NCI-H146 (cell line): ENCODE measurements at places on chromosomes 5 and 9.

DNA sequence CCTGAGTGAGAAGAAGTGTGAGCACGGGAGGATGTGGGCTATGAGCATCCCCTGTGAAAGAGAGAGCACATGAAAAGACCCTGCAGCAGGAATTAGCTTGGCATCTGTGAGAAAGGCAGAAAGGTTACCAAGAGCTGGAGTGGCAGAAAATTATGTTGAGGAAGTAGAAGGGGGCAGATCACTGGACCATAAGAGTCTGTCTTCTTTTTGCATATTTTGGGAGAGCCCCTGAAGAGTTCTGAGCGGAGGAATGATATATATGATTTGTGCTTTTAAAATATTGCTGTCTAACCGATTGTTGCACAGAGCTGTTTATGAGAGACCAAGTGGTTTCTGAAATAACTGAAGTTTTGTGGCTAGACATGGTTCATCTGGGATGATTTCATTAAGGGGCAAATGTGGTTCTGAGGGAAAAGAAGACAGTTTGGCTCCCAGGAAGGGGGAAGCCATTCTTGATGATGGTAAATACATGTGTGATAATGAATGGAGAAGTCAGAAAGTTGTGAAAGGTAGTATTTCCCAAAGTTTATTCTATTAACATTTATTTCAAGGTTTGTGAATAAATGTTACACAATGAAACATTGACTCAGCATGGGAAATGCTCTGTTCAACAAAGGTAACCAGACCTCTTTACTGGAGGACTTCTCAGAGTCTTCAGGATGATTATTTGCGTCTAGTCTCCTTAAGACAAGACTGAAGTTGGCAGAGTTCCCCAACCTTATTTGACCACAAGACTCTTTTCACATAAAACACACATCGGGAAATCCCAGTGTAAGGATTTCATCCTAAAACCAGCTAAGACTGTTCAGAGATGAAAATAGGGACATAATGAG lies 31.5 kb upstream of the ADRB2 start:
- DNase-seq = no peak

DNA sequence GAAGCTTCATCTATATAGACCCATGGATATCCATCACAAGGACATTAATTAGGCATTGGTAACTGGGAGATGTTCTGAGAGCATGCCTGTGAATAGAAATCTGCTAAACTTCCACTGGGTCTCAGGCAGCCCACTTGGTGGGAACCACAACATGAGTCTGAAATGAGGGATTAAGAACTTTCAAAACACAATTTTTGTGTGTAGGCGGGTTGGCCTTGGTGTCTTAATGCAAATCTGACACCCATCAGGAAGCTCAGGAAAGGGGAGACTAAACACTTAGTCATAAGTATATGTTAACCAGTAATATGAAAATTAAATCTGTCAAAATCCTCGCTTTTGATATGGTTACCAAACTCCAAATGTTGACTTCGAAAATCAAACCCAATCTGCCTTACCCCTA lies 113.2 kb downstream of the FANCC start:
- DNase-seq = no peak

GRCh38 chr5:150587856-150588595 lies 52.4 kb upstream of the SYNPO start:
- no peak for DNase-seq

- DNase-seq = no peak
Measured at GRCh38 chr5:15367489-15367888, 132.5 kb upstream of the FBXL7 start.

DNA sequence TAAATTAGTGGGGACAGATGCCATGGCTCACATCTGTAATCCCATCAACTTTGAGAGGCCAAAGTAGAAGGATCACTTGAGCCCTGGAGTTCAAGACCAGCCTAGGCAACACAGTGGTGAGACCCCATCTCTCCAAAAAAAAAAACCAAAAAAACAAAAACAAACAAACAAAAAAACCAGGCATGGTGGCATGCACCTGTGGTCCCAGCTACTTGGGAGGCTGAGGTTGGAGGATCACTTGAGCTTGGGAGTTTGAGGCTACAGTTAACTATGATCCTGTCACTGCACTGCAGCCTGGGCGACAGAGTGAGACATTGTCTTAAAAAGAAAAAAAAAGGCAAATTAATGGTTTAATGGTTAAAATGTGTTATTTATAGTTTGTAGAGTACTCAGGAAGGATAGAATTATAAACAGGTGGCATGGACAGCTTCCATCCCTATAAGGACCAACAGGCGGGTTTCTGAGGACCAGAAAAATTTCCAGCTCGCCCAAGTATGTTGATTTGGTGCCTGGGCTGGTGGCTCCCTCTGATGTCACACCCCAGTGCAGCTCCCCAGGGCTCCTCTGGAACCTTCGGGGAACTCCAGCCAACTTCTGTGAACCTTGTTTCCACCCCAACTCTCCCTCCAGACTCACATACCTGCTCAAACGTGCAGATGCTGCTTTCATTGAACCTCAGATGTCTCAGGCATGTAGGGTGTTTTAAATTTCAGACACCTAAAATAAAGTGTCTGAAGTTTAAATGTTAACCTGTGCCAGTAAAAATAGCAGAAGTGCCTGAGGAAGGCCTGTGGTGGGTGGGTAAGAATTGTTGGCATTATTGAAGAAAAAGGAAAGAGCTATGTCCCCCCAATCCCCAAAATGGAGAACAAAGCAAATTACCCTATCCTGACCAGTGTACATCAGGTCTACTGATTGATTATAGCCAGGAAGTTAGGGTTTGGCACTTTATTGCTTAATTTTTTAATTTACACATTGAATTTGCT lies 69.0 kb downstream of the TRIO start:
- DNase-seq = no peak

- DNase-seq = peak; percentile 41
Measured at GRCh38 chr5:137220523-137220927, 278.6 kb downstream of the SPOCK1 start.

DNA sequence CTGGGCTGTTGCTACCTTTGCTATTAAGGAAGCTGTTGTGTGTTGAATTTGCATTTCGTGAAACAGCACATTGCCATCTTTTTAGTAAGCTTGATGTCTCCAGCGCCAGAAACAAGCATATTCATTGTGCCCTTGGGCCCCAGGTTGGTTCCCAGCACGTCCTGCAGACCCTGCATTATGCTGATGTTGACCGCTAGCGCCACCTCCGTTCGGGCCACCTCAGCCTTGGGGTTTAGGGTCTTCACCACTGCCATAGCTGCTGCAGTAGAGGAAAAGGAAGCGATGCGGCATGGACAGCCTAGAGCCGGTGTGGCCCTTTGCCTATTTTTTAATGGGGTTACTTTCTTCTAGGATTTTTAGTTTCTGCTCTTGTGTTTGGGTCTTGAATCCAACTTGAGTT lies 23.8 kb upstream of the OTULIN start:
- DNase-seq = no peak

DNA sequence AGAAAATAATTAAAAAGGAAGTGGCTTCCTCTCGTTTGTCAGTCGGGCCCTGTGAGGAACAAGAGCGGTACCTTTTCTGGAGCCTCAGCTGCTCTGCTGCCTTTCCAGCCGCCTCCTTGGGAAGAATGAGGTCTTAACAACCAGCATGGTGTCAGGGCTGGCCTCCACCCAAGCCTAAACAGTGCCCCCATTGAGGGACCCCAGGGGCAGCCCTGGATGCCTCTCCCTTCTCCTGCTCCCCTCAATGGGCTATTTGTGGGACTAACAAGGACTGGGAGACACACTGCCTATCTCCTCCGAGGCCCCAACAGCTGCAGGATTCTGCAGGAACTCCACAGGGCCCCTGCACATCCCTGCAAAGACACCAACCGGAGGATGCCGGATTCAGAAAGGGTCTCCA lies 155.4 kb upstream of the MAP3K1 start:
- no peak for DNase-seq

GRCh38 chr5:151167022-151167421 lies 9.4 kb upstream of the ANXA6 start:
- DNase-seq = no peak

DNA sequence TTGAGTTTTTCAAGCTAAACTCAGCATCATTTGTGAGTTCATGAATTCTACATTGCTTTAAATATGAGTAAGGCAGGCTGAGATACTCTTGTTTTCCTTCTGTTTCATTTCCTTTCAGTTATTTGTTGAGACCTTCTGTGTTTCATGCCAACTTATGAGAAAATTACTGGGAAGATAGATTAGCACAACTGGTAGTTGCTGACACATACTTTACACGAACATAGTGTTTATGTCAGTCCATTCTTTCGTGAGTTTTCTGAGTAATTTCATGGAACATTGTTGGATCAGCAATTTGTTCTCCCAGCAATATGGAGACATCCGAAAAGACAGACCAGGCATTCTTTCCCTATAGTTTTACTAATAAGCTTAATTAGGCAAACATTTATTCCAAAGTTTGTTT lies 102.0 kb upstream of the SMC5 start:
- no peak for DNase-seq

GRCh38 chr5:36743891-36744772 lies 132.4 kb upstream of the NIPBL start:
- no peak for DNase-seq

DNA sequence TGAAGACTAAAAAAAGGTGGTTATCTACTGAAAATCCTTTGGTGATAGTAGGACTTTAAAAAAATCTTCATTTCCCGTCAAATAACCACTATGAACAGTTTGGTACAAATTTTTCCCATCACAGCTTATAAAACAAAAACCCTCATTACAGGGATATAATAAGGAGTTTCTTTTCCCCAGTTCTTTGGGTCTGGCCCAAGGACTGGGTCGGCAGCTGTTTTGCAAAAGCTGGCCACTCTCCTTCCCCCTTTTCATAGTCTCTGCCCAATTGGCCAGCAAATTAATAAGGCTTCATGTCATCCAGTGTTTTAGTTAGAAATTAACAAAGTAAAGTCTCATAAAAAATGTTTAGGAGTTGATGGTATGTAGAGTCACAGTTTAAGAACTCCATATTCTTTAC lies 47.0 kb upstream of the PDE8B start:
- no peak for DNase-seq

GRCh38 chr5:135883441-135883840 lies 12.2 kb downstream of the IL9 start:
- DNase-seq = no peak

DNA sequence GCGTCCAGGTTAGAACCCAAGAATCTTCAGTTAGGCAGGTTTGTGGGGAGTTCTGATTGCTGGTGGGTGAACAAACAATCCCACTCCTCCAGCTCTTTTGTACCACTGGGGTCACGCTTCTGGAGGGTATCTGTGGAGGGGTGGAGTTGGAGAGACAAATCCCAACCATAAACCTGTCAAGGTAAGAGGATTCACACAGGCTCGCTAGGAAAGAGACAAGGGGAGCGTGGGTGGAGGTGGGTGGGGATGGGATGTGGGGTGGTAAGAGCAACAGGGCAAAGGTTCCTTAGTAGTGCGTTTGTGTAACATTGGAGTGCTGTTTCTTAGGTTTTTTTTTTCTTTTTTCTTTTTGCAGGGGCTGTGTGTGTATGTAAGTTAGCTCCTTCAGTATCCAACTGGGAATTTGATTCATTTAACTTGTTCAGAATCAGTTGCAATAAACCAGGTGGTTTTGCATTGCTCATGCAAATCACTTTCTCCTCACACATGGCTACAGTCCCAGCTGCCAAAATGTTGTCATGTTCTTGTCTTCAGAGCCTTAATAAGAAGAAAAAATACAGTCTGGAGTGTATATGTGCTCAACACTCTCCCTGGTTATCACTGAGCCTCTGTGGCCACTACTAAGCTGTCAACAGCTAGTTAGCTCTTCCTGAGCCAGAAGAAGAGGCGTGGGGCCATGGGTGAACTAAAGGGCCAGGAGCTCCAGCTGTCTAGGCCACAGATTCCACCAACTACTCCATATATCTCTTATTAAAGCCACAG lies 164.0 kb upstream of the RAD23B start:
- DNase-seq = no peak

DNA sequence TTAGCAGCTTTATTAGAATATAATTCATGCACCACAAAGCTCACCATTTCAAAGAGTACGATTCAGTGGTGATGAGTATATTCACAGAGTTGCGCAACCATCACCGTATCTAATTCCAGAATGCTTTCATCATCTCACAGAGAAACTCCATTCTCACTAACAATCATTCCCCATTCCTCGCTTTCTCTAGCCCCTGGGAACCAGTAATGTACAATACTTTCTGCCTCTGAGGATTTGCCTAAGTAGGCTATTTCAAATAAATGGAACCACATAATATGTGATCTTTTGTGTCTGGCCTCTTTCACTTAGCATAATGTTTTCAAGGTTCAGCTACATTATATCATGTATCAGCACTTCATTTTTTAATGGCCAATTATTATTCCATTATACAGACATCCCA lies 145.1 kb upstream of the ADAMTS16 start:
- DNase-seq = no peak

DNA sequence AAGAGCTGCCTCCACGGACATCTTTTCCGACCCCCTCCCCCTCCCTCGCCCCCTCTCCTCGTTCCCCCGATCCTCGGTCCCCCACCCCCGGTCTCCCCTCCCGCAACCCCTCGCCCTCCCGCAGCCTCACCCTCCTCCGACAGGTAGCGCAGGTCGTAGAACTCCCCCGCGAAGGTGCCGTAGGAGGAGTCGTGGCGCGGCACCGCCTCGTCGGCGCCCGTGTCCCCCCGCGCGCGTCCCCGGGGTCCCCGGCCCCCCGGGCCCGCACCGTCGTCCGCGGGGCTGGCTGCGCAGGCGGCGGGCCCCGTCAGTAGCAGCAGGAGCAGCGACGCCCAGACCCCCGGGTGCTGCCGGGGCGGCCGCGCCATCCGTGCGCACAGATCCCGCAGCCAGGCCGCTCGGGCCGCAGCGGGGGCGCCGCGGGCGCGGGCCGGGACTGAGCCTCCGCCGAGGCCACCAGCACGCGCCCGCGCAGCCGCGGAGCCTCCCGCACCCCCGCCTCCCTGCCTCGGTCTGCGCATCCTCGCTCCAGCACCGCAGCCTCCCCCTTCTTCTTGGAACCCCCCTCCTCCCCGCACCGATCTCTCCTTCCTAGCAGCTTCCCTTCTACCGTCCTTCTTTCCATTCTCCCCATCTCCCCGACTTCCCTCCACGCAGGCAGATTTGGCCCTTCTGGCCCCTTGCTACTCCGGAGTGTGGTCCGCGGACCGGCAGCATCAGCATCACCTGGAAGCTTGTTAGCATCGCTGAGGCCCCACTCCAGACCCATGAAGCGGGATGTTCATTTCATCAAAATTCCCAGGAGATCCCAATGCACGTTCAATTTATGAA lies at the start of gene FRRS1L:
Gene FRRS1L, minus strand, starts transcription at position 479 of the 831 bp plus-strand sequence. Its CDS starts 111 bp downstream, at position 368.
- DNase-seq = peak; percentile 46

DNA sequence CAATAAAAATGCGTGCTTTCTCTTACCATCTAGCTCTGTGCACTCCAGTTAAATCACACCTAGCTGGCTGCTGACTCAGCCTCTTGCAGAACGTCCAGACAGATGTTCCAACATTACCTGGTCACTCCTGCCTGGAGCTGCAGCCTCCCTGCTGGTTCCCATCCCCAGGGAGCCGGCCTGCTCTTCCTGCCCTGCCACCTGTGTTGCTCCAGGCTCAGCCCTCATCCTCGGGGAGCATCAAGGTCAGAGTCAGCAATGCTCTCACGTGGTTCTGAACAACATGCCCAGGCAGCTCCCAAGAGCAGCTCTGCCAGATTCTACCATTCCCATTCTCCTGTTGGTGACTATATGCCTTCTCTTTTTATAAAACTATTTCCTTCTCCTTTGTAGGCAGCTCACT lies 81.3 kb downstream of the GADD45G start:
- DNase-seq = peak; percentile 95

GRCh38 chr9:86181379-86182315 lies 77.8 kb downstream of the C9orf153 start:
- DNase-seq = no peak
